Heart left ventricle (tissue), 16 donors: ENCODE measurements at places on chromosomes 1 and 21. TPM values are rescaled to one million over a fixed set of nuclear protein-coding genes. Genes with fewer than 3 reads are reported as not detected.

GRCh38 chr21:31338908-31339368 is 5.1 kb downstream of the TIAM1 start:
- DNase-seq = no peak

DNA sequence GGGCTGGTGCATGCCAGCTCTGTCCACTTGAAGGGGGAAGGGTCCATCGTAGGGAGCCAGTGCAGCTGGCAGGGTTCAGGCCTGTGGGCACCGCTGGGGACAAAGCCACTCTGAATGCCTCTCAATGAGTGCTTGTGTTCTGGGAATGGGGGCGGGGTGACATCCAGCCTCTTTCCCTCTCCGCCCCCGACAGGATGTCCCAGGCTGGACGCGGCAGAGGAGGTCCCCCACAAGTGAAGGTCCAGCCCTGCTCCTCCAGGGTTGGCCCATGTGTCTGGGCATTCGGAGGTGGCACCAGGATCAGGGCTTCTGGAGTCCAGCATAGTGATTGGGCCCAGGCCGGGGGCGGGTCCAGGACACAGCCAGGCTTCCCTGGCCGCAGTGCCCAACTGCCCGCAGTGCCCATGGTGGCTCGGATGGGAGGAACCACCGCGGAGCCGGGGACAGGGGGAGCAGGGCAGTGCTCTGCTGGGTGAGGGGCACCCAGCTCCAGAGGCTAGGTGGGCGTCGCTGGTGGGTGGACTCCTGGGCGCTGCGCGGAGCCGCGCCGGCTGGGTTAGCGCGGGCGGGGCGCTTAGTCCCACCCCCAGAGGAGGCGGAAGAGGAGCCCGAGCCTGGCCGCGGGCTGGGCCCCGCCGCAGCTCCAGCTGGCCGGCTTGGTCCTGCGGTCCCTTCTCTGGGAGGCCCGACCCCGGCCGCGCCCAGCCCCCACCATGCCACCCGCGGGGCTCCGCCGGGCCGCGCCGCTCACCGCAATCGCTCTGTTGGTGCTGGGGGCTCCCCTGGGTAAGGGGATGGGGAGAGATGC is at the start of gene SHISA4:
Gene SHISA4 (plus strand): TSS at position 617 of the 808 bp plus-strand sequence. CDS start 97 bp downstream, at position 714.
- DNase-seq = peak; percentile 89

Gene RGS2
- 20.1 TPM for total RNA-seq

DNA sequence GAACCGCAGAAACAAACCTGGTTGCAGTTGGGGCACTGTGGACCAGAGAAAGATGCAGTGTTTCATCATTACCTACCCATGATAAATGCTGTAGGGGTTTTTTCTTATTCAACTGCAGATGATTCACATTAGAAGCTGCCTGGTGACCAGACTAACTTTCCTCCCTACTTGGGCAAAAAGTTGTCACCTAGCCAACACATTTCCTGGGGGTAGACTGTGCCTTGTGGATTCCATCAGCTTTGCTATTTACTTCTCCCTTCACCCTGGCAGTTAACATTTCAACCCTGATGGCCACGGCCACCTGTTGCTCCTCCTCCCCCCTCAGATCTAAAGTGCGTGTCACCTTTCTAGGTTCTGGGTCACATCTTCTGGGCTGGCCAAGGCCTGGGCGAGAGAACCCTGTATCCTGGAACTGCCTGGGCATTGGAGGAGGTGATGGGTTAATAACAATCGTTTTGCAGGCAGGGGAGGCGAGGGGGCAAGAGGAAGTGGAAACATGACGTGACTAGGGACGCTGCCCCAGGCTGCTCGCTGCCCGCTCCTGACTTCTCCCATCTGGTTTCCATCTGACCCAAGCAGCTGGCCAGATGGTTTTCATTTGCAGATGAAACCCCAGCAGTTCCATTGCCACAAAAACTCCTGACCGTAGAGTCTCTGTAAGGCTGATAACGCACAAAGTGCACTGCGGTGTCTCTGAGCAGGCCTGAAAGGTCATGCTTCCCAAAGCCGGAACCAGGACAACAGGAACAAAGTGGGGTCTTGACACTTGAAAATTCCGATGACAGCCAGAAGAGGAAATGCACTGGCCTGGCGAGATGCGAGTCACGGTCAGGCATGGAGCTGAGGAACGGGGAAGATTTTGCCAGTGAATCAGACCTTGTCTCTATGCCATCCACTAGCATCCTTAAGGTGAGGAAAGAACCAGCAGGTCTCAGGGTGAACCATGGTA is 36.6 kb downstream of the CAPZB start:
- DNase-seq = peak; percentile 84

- DNase-seq = no peak
Observed at GRCh38 chr1:186271032-186271431, 104.0 kb downstream of the TPR start.

DNA sequence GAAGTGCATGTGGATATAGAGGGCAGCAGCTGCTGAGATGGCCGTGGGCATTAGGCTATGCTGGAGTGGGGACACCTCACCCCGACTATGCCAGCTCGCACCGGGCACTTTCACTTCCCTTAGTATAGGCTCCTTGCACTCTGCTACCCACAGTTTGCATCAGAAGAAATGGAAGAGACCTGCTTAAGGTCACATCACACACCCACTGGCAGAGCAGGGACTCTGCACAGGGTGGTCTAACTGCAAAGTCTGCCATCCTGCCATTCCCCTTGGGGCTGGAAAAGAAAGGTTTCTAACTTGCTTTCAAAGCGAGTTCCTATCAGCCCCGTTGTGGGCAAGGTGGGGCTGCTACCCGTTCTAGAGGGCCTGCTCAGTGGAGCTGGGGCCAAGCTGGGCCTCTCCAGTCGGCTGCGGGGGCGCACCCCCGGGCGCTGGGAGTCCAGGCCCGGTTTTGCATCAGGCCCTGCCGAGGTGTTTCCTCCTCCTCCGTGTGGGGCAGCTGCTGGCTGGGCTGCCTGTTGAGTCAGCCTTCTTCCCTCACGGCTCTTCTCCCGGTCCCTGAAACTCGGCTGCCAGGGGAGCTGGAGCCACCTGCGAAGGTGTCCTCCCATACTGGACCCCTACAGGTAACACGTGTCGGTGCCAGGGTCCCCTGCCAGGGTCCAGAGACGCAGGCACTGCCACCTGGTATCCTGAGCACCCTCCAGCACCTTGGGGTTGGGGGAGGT is at the start of gene SYTL1:
Gene SYTL1 (plus strand): TSS at position 498 of the 728 bp plus-strand sequence. CDS start 3,313 bp downstream, outside the sequence.
- DNase-seq = peak; percentile 66

Gene PCAT6
- total RNA-seq = 1.1 TPM

GRCh38 chr1:99496067-99496466 is 149.8 kb upstream of the PALMD start:
- DNase-seq = no peak

- DNase-seq = no peak
Observed at GRCh38 chr1:58065520-58065919, 481.0 kb downstream of the OMA1 start.
